ENCODE measurements at places on chromosomes 3 and 15. TPM values are rescaled to one million over a fixed set of nuclear protein-coding genes. Genes with fewer than 3 reads are reported as not detected.

NRROS gene
- not detected for total RNA-seq

AZI2 gene
- 28.3 TPM for total RNA-seq

FBXW12 gene
- not detected for total RNA-seq

C3orf49 gene
- total RNA-seq = not detected

KBTBD13 gene
- total RNA-seq = not detected

CCR3 gene
- not detected for total RNA-seq

XCR1 gene
- total RNA-seq = not detected

A4GNT gene
- total RNA-seq = not detected
